ENCODE measurements at places on chromosomes 6 and 20. TPM values are rescaled to one million over a fixed set of nuclear protein-coding genes. Genes with fewer than 3 reads are reported as not detected.
A peak's percentile ranks its signal among the peaks of the same experiment; 100 is the strongest.

SLC32A1 gene
- not detected for total RNA-seq

DNA sequence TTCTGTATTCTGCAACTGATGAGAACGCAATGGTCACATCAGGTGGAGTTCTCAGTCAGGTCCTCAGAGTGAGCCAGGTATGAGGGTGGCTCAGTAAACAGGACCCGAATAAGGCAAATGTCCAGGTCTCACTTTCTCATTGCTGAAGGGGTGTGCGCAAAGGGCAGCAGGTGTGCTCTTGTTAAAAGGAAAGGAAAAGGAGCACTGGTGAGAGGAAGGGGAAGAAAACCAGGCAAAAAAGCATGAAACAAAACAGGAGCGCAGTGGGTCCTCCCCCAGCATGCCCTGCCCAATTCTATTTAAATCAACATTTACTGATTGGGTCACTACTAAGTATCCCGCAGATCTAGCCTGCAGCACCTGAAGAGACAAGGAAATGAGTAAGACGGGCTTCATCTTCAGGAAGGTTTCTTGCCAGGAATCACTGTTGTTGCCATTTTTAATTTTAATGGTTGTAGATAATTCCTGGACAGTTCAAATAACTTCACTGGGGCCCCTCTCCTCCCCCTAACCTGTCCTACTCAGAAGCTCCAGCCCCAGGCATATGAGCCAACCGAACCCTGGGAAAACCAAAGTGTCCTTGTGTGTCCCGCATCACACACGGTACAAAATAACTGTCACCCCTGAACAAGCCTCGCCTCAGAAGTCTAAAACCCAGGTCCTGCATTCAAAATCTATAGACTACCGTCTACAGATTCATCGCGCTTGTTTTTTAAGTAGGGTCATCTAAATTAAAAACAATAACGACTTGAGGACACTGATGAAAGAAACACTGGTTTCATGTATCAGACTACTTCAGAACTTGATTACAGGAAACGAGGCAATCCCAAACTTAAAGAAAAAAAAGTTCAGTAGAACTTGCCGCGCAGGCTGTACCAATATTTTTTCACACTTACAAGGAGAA is 980 bp downstream of the MBOAT1 start:
- peak overlapping the region; percentile 91 for H3K4me3 ChIP-seq
- H3K27me3 ChIP-seq, result peaks cover 2% of the 10 kb centered on the region
- peak overlapping the region; percentile 91 for H3K27ac ChIP-seq
- DNase-seq, result peak; percentile 66

GRCh38 chr6:116180375-116180774 is 54.4 kb upstream of the COL10A1 start:
- no peaks in the 10 kb centered on the region for H3K27me3 ChIP-seq
- H3K36me3 ChIP-seq, result peaks cover 3% of the 10 kb centered on the region
- H3K4me3 ChIP-seq, result no peak overlapping the region

- peaks cover 28% of the 10 kb centered on the region for H3K36me3 ChIP-seq
- H3K4me3 ChIP-seq, result no peak overlapping the region
- H3K27ac ChIP-seq, result peak overlapping the region; percentile 65
- DNase-seq, result no peak
Measured at GRCh38 chr20:855466-856360, 22.2 kb downstream of the FAM110A start.
